ENCODE measurements at places on chromosomes 5 and 9.

GRCh38 chr5:113053511-113053995, 77.0 kb downstream of the DCP2 start:
- peak; percentile 82 for DNase-seq

GRCh38 chr9:99184110-99184474, 37.6 kb downstream of the ALG2 start:
- DNase-seq = no peak

- DNase-seq = no peak
Measured at GRCh38 chr9:112176524-112176923, 1.4 kb upstream of the SUSD1 start.

GRCh38 chr5:141570655-141571054, 48.1 kb downstream of the DIAPH1 start:
- DNase-seq = no peak

GRCh38 chr5:1058988-1059883, 50.6 kb downstream of the NKD2 start:
- DNase-seq = no peak

- DNase-seq = peak; percentile 14
Measured at GRCh38 chr9:89137542-89138462, 40.8 kb downstream of the SHC3 start.

DNA sequence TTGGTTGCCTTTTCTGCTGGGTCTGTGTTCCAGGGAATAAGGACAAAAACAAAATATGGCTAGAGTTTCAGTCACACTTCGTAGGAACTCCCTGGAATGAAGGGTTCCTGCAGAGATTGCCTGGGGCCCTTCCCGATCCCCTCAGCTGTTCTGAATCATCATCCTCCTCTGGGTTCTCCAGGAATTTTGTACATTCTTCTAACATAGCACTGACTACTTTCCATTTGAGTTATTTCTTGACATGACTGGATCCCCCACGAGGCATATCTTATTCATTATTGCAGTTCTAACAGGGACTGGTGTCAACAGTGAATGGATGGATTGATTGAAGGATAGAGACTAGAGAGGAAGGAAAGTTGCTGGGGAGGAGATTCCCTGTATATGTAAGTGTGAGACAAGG, 49.2 kb upstream of the TNC start:
- DNase-seq = no peak
